ENCODE measurements at places on chromosomes 7 and 10. TPM values are rescaled to one million over a fixed set of nuclear protein-coding genes. Genes with fewer than 3 reads are reported as not detected.

Gene PDE6C
- not detected for total RNA-seq

Gene SMO
- 17.9 TPM for total RNA-seq

Gene TEX36
- not detected for total RNA-seq

Gene PVRIG
- not detected for total RNA-seq

Gene MMD2
- total RNA-seq, result not detected

Gene DNAH11
- total RNA-seq, result 0.23 TPM

Gene MICALL2
- total RNA-seq, result 20.7 TPM

Gene KIAA1217
- 24.7 TPM for total RNA-seq

Gene MNX1
- not detected for total RNA-seq

Gene C7orf57
- total RNA-seq, result 0.14 TPM

Gene CPEB3
- 0.51 TPM for total RNA-seq

Gene DCLRE1A
- total RNA-seq, result 5.1 TPM

Gene GPER1
- 0.49 TPM for total RNA-seq

Gene COL26A1
- not detected for total RNA-seq

Gene SUN3
- total RNA-seq, result not detected

Gene TSPAN15
- total RNA-seq, result 18.0 TPM

Gene GNG11
- total RNA-seq, result 1.1 TPM

Gene STEAP1
- 20.3 TPM for total RNA-seq

Gene NME8
- not detected for total RNA-seq

Gene MUC12
- not detected for total RNA-seq

Gene VSTM4
- 0.05 TPM for total RNA-seq

Gene C10orf143
- total RNA-seq, result 0.71 TPM

Gene MEIG1
- not detected for total RNA-seq

Gene AGR3
- not detected for total RNA-seq

Gene CPA1
- total RNA-seq, result not detected

Gene GPR15LG
- 44.5 TPM for total RNA-seq

Gene CNOT4
- 8.5 TPM for total RNA-seq

Gene RBM20
- 0.28 TPM for total RNA-seq

Gene SPDYE16
- total RNA-seq, result 0.05 TPM

Gene ARID5B
- total RNA-seq, result 11.3 TPM

Gene PNLIPRP3
- 13.5 TPM for total RNA-seq

Gene SPDYE8
- total RNA-seq, result not detected

Data from airway epithelial cell (primary cell).